Fibroblast of skin of abdomen (primary cell): ENCODE measurements at places on chromosomes 12 and 14.

GRCh38 chr12:52006726-52007157 is at the start of gene TAMALIN:
Gene TAMALIN (plus strand): TSS chr12:52006946. CDS start chr12:52007020, 74 bp downstream.
- peak; percentile 77 for DNase-seq

GRCh38 chr12:109445191-109445609 is 31.9 kb downstream of the KCTD10 start:
- DNase-seq, result no peak

GRCh38 chr12:107684990-107685359 is 624 bp upstream of the PWP1 start:
- peak; percentile 16 for DNase-seq

- DNase-seq, result no peak
These were observed 142.7 kb downstream of the KIF26A start for GRCh38 chr14:104280902-104281767.

DNA sequence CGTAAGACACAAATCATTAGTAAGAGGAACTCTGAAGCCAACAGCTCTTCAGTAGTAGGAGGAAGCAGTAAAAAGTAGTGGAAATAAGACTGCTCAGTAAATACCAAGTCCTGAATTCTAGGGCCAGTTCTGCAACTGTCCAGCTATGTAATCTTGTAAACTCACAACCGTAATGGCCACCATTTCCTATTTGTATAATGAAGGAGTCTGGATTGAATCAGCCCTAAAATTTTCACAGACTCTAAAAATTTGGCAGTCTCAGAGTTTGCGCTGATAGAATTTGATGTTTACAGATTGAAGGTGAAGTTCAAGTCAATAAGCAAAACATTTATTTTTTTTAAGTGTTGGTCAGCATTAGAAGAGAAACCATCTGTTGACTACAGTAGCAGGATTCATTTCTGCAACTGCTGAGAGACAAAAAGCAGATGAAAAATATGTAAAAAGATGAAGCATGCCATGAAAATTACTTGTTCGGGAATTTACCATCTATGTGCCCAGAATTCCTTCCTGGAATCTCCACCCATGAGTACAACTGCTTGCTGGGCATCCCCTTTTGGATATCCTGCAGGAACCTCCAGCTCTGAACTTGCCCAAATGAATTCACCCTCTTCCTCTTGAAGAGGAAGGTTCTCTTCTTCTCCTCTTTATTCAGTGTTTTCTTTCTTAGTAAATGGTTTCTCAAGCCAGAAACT is 47.5 kb downstream of the GALNT4 start:
- DNase-seq, result no peak

- peak; percentile 84 for DNase-seq
These were observed 44.0 kb upstream of the LRTM2 start for GRCh38 chr12:1776170-1776921.

GRCh38 chr12:131151558-131152345 is 198.0 kb downstream of the ADGRD1 start:
- no peak for DNase-seq

DNA sequence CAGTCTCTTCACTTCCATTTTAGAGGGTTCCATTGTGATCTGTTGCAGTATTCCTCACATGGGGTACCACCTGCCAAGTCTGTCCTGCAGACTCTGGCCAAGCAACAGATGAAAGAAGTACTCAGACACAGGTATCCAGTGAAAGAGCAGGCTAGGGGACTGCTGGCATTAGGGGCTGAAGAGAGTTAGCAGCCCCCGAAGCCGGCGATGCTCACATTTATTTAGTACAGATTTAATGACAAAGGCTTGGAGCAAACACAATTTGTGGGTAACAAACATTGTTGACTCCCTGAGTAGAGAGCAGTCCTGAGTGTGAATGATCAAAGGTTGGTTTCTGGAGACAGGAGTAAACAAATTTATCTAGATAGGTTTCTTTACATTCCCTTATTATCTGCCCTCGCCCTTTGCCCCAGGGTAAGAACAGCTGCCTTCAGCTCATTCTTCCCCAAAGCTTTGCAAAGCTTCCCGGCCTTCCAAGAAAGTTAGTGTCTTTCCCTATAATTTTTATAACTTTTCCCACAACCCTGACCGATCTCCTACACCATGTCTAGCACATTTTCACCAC is 144.8 kb downstream of the TMEM117 start:
- DNase-seq, result no peak

- no peak for DNase-seq
These were observed 16.0 kb downstream of the FIGNL2 start for GRCh38 chr12:51832354-51833107.

DNA sequence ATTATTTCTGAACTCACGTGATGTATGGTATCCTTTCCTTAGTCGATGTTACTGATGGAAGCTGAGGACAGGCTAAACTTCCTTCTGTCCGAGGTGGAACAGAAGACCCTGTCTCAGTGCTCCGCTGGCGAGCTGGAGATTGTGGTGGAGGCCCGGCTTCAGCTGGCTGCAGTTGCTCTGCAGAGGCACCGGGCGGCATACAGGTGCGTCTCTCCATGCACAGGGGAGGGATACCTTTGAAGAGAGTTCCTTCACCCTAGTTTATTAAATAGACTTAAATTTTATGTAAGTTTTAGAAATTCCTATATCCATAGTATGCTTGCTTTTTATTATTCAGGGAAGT is 186.7 kb upstream of the NEDD1 start:
- no peak for DNase-seq

GRCh38 chr12:92938638-92939037 is 9.5 kb upstream of the EEA1 start:
- no peak for DNase-seq

DNA sequence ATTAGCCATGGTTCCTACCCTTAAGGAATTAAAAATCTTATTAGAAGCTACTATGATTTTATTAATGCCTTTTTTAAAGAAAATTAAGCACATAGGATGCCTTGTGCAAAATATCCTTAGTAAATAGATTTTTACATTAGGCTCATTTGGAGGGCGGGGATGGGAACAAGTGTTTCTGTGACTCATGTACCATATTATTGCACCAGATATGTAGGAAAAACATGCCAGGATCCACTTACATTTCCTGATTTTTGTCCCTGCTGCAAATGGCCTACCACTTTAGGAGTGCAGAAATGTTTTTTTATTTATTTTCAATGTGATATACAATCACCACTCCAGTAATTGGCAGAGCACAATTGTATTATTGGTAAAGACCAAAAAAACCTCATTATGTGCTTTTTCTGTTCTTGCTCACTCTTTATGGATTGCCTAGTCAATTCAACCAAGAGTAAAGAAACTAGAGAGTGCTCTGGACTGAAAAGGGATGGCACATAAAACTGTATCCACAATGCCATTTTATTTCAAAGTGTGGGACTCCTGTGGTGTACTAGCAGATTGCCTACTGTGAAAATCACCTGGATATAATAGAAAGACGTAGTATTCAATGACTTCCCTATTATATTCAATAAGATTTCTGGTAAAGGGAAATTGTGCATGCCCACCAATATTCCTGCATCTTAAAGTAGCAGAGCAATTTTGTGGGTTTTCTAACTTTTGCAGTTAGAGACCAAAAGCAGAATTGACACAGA is 86.9 kb downstream of the ANO6 start:
- no peak for DNase-seq

GRCh38 chr14:77557391-77557790 is 58.8 kb upstream of the ISM2 start:
- DNase-seq, result no peak

- DNase-seq, result no peak
These were observed 229.1 kb upstream of the OR4E1 start for GRCh38 chr14:21902561-21903181.

DNA sequence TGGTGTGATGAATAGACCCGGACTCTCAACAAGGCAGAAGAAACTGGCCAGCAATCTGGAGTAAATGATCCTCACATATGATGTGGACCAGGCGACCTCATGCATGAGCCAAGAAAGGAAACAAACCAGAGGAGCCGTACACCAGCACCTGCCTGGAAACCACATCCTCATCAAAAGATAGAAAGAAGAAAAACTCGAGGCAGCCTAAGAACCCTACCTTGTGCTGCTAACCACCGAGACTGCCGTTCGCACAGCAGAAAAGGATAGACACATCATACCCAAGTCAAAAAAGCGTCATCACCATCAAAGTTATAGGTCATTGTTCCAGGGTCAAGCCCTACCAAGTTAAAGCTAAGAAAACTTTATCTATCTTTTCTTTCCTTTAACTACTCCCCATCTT is 66.7 kb downstream of the RESF1 start:
- DNase-seq, result no peak

DNA sequence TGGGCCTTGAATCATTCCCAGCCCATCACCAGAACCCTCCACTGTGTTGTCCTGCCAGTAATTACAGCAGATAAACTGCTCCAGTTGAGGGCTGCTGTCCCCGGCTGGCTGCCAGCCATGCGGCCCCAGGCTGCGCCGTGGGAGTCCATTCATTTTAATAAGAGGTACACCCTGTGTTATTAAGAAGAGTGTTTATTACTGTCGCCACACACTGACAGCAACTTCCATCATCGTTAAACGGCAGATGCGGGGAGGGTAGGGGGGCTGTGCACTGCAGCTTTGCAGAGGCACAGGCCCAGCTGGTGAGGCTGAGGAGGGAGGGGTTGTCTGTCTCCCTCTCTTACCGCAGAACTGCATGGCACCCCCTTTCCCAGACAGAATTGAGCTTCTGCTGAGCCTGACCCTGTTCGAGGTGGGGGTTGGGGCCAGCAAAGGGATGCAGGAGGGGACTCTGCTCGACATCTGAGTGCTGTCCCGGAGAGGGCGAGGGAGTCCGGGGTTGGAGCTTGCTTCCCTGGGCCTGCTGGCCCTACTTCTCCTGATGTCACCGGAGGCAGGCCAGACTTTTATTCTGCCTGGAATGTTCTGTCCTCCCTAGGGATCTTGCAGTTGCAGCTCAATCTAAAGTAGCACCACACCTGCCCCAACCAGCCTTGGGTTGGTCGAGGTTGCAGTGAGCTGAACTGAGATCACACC is 33.8 kb upstream of the GPATCH2L start:
- no peak for DNase-seq

DNA sequence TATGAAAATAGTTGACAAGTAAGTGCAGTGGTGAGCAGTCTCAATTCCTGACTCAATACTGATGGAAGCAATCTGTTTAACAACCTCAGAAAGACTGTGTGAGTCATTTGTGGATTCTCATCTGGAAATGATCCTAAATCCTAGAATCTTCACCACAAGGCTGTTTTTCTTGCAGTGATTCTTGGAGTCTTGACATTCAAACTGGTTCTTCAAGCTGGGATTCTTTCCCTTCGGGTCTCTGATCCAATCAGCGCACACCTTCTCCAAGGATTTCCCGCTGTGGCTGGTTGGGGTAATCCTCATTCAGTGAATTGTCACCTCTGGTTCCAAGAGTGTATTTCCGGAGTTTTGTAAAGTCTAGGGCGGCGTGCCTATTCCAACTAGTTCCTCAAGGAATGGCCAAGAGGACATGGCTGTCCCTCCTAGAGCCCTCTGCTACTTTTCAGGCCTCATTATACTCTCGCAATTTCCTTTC is 37.7 kb upstream of the FOXJ2 start:
- DNase-seq, result peak; percentile 97

DNA sequence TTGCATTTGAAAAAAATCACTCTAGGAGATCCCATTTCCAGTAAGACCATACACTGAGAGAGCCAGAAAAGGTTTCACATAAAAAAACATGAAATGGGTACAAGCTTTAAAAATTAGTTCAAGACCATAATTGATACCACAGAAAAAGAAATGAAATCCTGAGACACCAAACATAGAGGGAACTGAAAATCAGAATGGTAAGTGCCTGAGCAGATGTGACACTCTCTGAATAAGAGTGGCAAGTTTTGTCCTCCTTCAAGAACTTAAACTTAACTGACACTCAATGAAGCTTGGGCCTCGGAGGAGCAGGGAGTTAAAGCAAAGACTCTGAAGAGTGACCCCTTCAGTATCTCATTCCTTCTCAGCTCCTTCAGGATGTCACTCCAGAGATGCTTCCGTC is 23.2 kb upstream of the PTGDR start:
- no peak for DNase-seq

- DNase-seq, result peak; percentile 41
These were observed 1.2 kb upstream of the PTGER2 start for GRCh38 chr14:52312931-52313355.

GRCh38 chr12:123879691-123880090 is 92.9 kb downstream of the CCDC92 start:
- no peak for DNase-seq

DNA sequence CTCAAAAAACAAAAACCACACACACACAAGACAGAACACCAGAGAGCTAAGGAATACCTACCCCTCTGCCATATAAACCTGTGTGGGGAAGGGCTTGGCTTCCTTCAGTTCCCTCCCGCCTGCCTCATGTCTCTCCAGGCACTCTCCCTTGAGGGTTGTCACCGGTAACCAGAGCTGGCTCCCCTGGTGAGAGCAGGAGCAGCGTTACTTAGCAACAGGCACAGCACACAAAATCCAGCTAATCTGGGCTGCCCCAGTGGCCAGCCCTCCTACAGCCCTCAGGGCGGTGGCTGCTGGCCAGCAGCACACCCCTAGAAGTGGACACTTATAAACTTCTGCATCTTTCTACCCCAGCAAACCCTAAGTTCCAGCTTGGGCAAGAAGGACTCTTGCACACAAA is 21.6 kb upstream of the NR4A1 start:
- DNase-seq, result no peak

GRCh38 chr14:23086565-23086964 is 8.4 kb downstream of the ACIN1 start:
- DNase-seq, result no peak

DNA sequence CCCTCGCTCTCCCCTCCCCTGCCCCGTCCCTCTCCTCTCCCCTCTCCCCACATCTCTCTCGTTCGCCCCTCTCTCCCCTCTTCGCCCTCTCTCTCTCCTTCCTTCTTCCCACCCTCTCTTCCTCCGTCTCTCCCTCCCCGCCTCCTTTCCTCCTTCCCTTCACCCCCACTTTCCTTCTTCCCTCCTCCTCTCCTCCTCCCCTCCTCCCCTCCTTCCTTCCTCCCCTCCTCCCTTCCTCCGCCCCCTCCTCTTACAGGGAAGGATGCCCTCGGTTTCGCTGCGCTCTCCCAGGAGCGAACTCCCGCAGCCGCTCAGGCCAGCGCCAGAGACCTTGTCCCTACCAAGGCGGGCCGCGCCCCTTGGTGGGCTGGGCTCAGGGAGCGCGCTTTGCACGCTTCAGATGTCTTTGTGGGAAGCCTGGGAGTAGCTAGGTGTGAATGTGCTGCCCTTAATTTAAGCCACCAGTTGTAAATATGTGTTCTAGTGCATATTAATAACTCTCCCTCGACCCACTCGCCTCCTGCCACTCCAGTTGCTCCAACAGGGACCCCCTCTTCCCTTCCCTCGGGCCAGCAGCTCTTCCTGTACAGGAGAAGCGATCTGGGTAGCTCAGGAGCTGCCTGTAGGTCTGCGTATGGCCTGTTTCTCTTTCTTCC is 13.3 kb upstream of the MAP3K9 start:
- peak; percentile 33 for DNase-seq

- no peak for DNase-seq
These were observed 154.1 kb upstream of the ATP2B1 start for GRCh38 chr12:89862511-89863445.

- DNase-seq, result no peak
These were observed 40.8 kb downstream of the NDUFA12 start for GRCh38 chr12:94962670-94963069.

- peak; percentile 83 for DNase-seq
These were observed 364.3 kb upstream of the DDHD1 start for GRCh38 chr14:53517270-53517960.

- no peak for DNase-seq
These were observed 89.9 kb upstream of the RFX4 start for GRCh38 chr12:106492857-106493256.
